Fibroblast of skin of left biceps (primary cell): ENCODE measurements at places on chromosomes 2 and 18.
A peak's percentile ranks its signal among the peaks of the same experiment; 100 is the strongest.

DNA sequence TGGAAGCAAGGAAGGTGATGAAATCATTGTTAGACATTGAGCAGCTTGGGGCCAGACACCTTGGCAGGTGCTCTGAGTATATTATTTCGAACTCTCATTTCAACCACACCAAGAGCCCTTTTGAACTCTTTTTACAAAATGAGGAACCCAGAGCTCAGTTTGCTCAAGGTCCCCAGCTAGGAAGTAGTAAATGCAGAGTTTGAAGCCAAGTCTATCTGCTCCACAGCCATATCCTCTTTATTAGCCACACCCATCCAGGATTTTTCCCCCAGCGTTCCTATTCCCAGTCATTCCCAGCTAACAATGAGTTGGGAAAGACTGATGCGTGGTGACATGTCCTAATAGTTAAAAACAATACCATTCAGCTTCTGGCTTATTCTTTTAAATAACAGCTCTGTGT lies 40.2 kb downstream of the SEMA4F start:
- no peak for DNase-seq

DNA sequence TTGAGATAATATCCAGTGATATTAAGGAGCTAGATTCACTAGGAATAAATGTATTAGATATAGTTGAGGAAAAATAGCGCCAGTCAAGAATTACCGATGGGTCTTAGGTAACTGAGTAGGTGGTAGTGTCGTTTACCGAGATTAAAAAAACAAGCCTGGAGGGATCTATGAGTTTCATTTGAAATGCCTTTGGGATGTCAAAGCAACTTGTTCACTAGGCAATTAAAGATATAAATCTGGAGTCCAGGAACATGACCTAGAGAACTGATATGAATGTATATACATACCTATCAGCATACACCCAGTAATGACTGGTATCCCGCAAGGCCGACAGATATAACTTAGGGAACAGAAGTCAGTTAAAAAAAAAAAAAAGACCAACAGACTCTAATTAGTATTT lies 29.2 kb upstream of the MAP4K3 start:
- no peak for DNase-seq

DNA sequence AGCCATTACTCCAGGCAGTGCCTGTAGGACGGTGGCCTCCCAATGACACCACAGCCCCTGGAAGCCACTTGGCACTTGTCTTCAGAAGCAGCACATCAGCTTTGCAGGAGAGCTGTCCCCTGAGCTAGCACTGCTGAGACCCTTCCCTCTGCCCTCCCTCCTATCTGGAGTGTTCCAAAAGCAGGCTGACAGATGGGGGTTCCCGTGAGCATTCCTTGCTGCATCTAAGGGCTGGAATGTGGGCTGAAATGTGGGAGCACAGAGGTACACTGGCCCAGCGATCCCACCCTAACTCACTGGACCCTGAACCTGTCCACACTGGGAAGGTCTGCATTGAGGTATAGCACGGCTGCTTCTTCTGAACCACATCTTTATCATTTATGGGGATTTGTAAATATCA lies 230.1 kb downstream of the ANAPC1 start:
- DNase-seq: no peak

GRCh38 chr2:175323162-175323561 lies 141.7 kb upstream of the ATP5MC3 start:
- no peak for DNase-seq

DNA sequence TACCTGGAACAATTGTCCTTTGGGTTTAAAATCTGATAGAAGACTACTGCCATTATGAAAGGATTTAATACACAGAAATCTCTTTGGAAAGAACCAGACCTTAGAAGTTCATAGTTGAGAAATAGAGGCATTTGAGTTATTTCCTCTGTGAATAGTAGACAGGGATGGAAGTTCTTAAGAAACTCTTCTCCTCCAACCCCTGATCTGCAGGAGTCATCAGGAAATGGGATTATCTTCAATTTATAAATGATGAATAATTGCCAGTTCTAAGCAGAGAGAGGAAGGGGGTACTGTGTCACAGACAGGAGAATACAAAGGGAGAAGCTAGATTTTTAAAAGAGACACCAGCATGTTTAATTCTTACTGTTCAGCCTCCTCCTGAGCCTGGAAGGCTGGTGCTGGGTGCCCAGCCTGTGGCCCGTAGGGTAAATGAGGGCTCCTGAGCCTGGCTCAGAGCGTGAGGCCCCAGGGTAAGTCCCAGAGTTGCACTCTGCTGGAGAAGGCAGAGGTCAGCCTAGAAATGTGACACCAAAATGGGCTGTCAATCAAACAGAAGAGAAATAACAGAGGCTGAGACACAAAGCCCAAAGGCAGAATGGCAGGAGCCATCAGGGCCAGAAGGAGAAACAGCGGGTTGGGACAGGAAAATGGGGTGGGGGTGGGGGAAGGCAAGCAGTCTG lies 58.2 kb upstream of the PKDCC start:
- DNase-seq: no peak

DNA sequence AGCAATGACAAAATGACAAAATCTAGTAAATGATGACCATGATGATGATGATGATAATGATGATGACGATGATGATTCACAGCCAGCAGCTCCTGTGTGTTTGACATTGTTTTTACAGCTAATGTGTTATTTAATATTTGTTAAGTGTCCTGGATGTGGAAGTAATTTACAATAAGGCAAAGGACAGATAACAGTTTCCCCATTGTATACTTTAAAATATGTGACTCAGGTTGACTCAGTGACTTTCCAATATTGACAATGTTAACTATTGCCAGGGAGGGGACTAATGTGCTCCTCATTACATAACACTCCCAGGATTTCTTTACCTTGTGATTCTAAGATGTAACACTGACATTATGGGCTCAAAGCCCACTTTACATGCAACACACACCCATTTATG lies 602.2 kb downstream of the FBXO15 start:
- DNase-seq: no peak

- no peak for DNase-seq
These were observed 43.2 kb downstream of the CYB5A start for GRCh38 chr18:74248595-74248994.

DNA sequence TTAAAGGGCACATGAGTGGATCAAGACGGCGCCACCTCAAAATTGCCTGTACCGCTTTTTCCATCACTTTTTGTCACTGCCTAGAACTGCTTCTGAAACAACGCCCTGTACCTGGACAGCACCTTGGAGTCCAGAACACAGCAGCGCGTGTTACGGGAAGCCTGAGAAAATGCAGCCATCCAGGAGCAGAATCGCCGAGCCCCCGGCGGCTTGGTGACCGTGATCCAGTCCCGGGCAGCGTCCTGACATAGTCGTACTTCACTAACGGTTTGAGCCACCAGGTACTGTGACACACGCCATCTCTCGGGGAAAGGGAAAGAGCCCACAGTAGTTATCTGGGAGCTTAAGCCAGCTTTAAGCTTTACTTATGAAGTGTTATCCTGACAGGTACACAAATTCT lies 168.9 kb upstream of the SALL3 start:
- DNase-seq: no peak

DNA sequence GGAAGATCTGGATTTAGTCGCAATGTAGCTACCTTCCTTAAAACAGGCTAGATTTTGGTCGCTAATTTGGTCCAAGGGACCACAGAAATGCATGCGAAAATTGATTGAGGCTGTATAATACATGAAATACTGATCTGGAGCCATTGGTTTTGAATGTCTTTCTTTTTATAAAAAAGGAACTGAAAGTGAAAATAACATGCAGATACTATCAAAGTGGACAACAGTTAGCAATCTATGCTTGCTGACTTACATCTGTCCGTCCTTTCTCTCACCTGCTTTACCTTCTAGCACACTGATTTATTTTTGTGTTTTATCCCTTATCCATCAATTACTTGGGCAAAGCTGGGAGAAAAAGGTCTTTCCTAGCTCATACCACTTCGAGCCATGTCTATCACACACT lies 1459.8 kb upstream of the ACVR2A start:
- no peak for DNase-seq

DNA sequence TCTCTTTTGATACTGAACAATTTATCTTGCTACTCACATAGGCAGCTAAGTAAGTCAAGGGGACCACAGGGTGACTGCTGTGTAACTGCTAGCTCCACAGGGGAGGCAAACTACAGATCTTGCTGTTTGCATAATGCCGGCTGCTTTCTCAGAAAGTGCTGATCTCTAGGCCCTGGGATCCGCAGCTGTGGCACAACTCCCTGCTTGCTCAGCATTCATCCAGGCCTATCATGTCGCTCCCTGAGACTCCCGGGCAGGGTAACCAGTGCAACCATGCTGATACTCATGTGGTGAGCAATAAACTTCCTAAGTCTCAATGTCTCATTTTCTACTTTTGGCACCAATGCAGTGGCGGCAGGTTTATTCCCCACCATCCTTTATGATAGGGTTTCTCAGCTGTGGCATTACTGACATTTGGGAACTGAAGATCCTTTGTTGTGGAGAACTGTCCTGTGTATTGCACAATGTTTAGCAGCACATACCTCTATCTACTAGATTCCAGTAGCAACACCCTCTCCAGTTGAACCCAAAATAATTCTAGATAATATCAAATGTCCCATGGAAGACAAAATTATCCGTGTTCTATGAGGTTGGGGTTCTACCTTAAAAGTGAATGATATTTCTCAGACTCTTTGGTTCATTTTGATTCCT lies 1101.3 kb downstream of the LRP1B start:
- DNase-seq: no peak

GRCh38 chr2:173898178-173898668 lies 67.0 kb downstream of the SP3 start:
- no peak for DNase-seq

- no peak for DNase-seq
These were observed 159.2 kb downstream of the FAM210A start for GRCh38 chr18:13566941-13567746.

- peak; percentile 40 for DNase-seq
These were observed 141.0 kb downstream of the UXS1 start for GRCh38 chr2:106053116-106053515.

- no peak for DNase-seq
These were observed 662.4 kb downstream of the GALR1 start for GRCh38 chr18:77911971-77912605.
